ENCODE measurements at places on chromosomes 1 and 21.

DNA sequence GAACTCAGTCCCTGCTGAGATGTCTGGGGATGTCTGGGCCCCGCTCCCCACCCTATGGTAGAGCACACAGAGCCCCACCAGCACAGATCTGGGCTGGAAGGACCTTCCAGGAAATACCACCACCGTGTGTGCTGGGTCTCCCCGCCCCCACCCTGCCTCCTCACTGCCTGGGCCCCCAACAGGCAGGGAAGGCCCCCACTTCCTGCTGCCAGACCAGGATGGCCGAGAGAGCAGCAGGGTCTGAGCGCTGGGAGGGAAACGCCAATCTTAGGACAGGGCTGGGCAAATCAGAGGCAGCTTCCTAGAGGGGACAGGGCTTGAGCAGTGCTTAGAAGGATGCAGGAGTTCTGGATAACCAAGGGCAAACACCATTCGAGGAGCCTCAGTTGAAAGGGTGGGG lies 11.9 kb downstream of the ADGRB2 start:
- no peak for DNase-seq

DNA sequence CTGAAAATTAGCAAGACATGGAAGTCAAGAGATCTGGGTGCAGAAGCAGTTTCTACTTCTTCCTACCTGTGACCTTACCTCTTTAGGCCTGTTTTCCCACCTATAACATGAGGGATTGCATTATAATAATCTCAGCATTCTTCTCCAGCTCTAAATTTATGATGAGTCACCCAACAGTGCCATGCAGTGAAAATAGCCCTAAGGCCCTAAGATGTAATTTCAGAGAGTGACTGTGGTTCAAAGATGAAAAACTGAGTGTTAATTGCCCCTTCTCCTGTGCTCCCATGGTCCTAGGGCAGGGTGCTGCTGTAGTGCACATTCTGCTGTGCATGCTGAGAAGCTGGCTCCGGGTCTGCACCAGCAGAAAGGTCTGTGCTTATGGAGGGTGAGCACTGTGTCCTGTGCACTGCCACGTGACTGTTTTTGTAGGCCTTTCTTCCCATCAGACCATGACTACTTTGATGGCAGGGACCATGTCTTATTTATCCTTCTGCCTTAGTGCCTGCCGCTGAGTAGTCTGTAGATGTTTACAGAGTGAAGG lies 29.7 kb downstream of the JUN start:
- no peak for DNase-seq

DNA sequence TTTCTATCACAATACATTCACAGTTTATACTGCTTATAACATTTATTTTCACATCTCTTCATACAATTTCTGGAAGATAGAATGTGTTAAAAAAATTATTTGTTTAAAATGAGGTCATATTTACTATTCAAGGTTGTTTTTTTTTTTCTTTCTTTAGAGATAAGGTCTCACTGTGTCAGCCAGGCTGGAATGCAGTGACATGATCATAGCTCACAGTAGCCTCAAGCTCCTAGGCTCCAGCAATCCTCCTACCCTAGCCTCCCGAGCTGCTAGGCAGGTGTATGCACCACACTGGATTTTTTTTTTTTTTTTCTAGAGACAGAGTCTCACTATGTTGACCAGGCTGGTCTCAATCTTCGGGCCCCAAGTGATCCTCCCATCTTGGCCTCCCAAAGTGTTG lies 19.0 kb upstream of the RNF11 start:
- DNase-seq = no peak

- DNase-seq = no peak
Observed at GRCh38 chr1:77605246-77606026, 77.0 kb downstream of the ZZZ3 start.

DNA sequence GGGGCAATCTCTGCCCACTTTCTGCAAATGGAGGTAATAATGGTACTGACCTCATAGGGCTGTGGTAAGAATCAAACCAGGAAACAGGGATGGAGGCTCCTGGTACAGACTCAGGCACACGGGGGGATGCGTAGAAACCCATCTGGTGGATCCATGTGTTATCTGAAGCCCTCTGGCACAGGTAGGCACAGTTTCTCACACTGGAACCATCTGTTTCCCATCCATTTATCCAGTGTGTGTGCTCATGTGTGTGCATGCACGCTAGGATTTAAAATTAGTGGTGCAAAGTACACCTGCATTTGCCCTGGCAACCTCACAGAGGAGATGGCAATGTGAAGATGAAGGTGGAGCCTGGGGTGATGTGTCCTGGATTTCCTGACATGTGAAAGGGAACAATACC lies 103.3 kb downstream of the RAVER2 start:
- no peak for DNase-seq

GRCh38 chr1:53588053-53588779 lies 129.0 kb downstream of the DMRTB1 start:
- no peak for DNase-seq

All from CD4-positive, alpha-beta T cell treated with Interleukin-6 for 4 hours (primary cell).